ENCODE measurements at places on chromosomes 12 and 14. TPM values are rescaled to one million over a fixed set of nuclear protein-coding genes. Genes with fewer than 3 reads are reported as not detected.
A peak's percentile ranks its signal among the peaks of the same experiment; 100 is the strongest.

GRCh38 chr12:111732786-111733185 is 33.9 kb upstream of the ALDH2 start:
- no peaks in the 10 kb centered on the region for H3K27me3 ChIP-seq
- no peak overlapping the region for H3K27ac ChIP-seq
- peaks cover 2% of the 10 kb centered on the region for H3K36me3 ChIP-seq
- no peak overlapping the region for H3K4me3 ChIP-seq
- H3K4me1 ChIP-seq: no peaks in the 10 kb centered on the region
- DNase-seq: no peak

GRCh38 chr12:85632390-85632789 is 203.8 kb downstream of the RASSF9 start:
- no peaks in the 10 kb centered on the region for H3K36me3 ChIP-seq
- DNase-seq: no peak
- no peak overlapping the region for H3K27ac ChIP-seq
- no peaks in the 10 kb centered on the region for H3K27me3 ChIP-seq

SIX1 gene
- 0.44 TPM for total RNA-seq

- no peak overlapping the region for H3K4me3 ChIP-seq
- peaks cover 32% of the 10 kb centered on the region for H3K4me1 ChIP-seq
- no peaks in the 10 kb centered on the region for H3K27me3 ChIP-seq
- no peak overlapping the region for H3K27ac ChIP-seq
Measured at GRCh38 chr14:30991408-30991807, 34.0 kb upstream of the AP4S1 start.

GRCh38 chr12:1173781-1174617 is 183.0 kb downstream of the ERC1 start:
- H3K27ac ChIP-seq: no peak overlapping the region
- H3K4me1 ChIP-seq: peaks cover 34% of the 10 kb centered on the region
- no peak overlapping the region for H3K4me3 ChIP-seq
- DNase-seq: no peak
- H3K27me3 ChIP-seq: no peaks in the 10 kb centered on the region
- peaks cover 6% of the 10 kb centered on the region for H3K36me3 ChIP-seq

DNA sequence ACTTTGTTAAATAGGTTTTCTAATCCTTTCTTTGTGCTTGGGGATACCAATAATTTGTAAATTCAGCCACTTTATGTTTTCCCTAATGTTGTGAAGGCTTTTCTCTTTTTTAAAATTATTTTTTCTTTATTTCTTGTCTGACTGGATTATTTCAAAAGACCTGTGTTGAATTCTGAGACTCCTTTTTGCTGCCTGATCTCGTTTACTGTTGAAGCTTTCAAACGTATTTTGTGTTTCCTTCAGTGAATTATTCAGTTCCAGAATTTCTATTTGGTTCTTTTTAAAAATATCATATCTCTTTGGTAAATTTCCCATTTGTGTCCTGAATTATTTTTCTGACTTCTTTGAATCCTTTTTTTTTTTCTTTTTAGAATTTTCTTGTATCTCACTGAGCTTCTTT is 241.6 kb downstream of the LRIG3 start:
- no peak overlapping the region for H3K4me3 ChIP-seq
- H3K36me3 ChIP-seq: peaks cover 12% of the 10 kb centered on the region
- H3K27me3 ChIP-seq: no peaks in the 10 kb centered on the region
- no peak for DNase-seq
- H3K27ac ChIP-seq: no peak overlapping the region

FAM186B gene
- 0.28 TPM for total RNA-seq

DNA sequence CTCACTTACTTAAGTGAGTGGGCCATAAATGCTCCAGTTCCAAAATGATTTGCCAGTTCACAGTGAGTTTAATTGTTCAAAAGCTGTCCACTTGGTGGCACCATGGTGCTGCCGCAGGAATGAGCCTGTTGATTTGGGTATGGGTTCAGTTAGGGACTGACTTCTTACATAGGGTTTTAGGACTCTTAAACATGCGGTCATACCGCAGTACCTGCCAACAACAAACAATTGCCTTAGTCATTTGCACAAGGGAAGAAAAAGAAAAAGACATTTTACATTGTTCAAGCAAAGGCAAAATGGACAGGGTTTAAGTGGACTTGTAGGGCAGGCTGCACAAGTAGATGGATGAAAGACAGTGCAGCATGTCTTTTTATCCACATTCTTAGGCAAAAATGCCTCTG is 80.0 kb upstream of the DBX2 start:
- H3K4me1 ChIP-seq: peaks cover 14% of the 10 kb centered on the region
- H3K27ac ChIP-seq: no peak overlapping the region
- DNase-seq: peak; percentile 54
- no peaks in the 10 kb centered on the region for H3K27me3 ChIP-seq

KRT78 gene
- not detected for total RNA-seq

DNA sequence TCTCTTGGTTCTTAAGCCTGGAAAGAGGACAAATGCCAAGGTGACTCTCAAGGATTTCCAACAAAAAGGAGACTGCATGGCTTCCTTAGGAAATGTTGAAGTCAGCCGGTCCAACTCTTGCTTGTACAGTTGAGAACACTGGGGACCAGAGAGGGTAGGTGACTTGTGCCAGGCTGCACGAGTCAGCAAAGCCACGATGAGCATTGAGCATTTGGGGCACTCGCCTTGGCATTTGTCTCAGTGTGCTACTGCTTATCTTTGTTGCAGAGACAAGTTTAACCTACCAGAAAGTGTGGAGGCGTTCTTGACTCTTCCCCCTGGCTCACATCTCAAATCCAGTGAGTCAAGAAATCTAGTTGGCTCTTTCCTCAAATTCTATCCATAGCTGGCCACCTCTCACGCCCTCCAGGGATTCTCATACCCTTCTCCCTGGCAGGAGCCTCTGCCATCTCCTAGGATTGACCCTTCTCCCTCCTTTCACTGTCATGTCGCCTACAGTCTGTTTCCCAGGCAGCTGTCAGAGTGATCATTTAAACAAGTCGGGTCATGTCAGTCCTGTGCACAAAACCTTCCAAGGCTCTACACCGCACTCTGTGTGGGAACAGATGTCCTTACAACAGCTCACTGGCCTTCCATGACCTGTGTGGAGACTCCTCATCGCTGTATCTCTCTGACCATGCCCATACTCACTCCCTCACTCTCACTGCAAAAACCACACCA is 17.2 kb upstream of the KRT83 start:
- H3K36me3 ChIP-seq: no peaks in the 10 kb centered on the region
- no peak for DNase-seq
- H3K27me3 ChIP-seq: no peaks in the 10 kb centered on the region
- no peak overlapping the region for H3K4me3 ChIP-seq
- H3K4me1 ChIP-seq: no peaks in the 10 kb centered on the region
- no peak overlapping the region for H3K27ac ChIP-seq

- H3K27me3 ChIP-seq: peaks cover 2% of the 10 kb centered on the region
- no peaks in the 10 kb centered on the region for H3K36me3 ChIP-seq
- peaks cover 37% of the 10 kb centered on the region for H3K4me1 ChIP-seq
- no peak for DNase-seq
- H3K4me3 ChIP-seq: no peak overlapping the region
- H3K27ac ChIP-seq: no peak overlapping the region
Measured at GRCh38 chr14:95664066-95664465, 22.2 kb upstream of the TCL1B start.

- H3K4me3 ChIP-seq: peak overlapping the region; percentile 88
- peak; percentile 26 for DNase-seq
- peak overlapping the region; percentile 96 for H3K27ac ChIP-seq
Measured at GRCh38 chr14:95133282-95133681, 24.0 kb downstream of the DICER1 start.

- peaks cover 3% of the 10 kb centered on the region for H3K4me1 ChIP-seq
- DNase-seq: no peak
- H3K27ac ChIP-seq: no peak overlapping the region
- H3K4me3 ChIP-seq: no peak overlapping the region
Measured at GRCh38 chr12:2168808-2169207, 116.0 kb downstream of the CACNA1C start.

DNA sequence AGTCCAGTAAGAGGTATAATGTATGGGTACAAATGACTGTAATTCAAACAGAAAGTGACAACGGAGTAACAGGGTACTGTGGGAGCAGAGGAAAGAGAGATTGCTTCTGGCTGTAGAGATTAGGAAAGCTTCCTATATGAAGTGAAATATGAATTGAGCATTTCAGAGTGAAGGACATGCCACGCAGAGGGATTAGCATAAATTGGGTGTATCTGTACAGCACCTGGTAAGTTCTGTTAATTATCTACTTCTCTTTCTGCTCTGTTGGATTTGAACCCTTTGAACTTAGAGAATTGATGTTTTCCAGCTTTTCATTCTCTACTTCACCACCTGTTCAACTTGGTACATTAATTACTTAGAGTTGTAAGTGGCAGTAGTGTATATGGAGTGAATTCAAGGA is 8.8 kb downstream of the STK38L start:
- no peak overlapping the region for H3K27ac ChIP-seq
- no peak overlapping the region for H3K4me3 ChIP-seq
- H3K27me3 ChIP-seq: no peaks in the 10 kb centered on the region
- peaks cover 6% of the 10 kb centered on the region for H3K36me3 ChIP-seq

GRCh38 chr12:63400318-63400717 is 249.3 kb upstream of the AVPR1A start:
- H3K36me3 ChIP-seq: no peaks in the 10 kb centered on the region
- no peak overlapping the region for H3K27ac ChIP-seq

DNA sequence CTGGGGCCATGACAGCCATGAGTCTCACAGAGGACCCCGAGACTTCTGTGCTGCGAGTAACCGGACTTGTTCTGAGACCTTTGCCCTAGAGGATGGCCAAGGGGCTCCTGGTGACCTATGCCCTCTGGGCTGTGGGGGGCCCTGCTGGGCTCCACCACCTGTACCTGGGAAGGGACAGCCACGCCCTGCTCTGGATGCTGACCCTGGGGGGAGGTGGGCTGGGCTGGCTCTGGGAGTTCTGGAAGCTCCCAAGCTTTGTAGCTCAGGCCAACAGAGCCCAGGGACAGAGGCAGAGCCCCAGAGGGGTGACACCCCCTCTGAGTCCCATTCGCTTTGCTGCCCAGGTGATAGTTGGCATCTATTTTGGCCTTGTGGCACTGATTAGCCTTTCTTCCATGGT is 2.1 kb downstream of the DNAJC22 start:
- peak overlapping the region; percentile 22 for H3K4me3 ChIP-seq
- H3K27ac ChIP-seq: no peak overlapping the region
- H3K36me3 ChIP-seq: no peaks in the 10 kb centered on the region
- H3K27me3 ChIP-seq: peaks cover 81% of the 10 kb centered on the region
- no peak for DNase-seq

MIP gene
- not detected for total RNA-seq

NRDE2 gene
- total RNA-seq: 24.1 TPM

IL31 gene
- total RNA-seq: not detected

DNA sequence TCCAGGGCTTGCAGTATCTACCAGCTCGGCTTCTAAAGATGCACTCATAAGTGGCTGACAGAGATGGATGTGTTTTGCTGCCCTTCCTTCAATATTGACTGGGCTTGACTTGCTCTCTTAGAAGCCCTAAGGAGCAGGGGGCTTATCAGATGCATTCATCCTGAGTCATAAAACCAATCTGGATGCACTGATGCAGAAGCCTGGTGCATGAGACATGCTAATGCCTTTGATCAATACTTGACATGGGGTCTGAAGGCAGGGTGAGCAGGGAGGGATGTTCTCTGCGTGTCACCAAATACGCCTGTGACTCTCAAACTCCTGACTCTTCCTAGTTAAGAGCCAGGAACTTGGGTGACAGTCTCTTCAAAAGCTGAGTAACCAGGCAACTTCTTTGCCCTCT is 77.8 kb upstream of the HSPB8 start:
- no peak overlapping the region for H3K27ac ChIP-seq
- H3K4me3 ChIP-seq: no peak overlapping the region
- H3K4me1 ChIP-seq: peaks cover 23% of the 10 kb centered on the region
- DNase-seq: no peak
- no peaks in the 10 kb centered on the region for H3K27me3 ChIP-seq
- H3K36me3 ChIP-seq: peaks cover 10% of the 10 kb centered on the region

DNA sequence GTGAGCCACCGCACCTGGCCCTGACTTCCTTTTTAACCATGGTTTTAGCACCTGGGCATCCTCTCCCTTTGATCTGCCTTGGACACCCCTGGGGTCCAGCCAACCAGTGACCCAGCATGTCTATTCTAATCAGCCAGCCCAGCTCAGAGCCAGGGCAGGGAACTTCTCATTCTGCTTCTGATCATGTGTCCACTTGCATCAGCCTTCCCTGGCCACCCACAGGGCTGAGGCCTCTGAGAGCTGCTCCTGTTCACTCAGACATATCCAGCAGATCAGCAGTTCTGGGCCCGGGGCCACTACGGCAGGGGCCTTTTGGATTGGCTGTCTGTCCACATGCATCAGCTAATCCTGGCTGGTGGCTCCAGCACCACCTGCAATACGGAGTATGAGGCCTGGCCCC is 117.9 kb upstream of the MAP1LC3B2 start:
- no peak overlapping the region for H3K4me3 ChIP-seq
- DNase-seq: no peak
- no peaks in the 10 kb centered on the region for H3K36me3 ChIP-seq
- H3K27me3 ChIP-seq: no peaks in the 10 kb centered on the region

DNA sequence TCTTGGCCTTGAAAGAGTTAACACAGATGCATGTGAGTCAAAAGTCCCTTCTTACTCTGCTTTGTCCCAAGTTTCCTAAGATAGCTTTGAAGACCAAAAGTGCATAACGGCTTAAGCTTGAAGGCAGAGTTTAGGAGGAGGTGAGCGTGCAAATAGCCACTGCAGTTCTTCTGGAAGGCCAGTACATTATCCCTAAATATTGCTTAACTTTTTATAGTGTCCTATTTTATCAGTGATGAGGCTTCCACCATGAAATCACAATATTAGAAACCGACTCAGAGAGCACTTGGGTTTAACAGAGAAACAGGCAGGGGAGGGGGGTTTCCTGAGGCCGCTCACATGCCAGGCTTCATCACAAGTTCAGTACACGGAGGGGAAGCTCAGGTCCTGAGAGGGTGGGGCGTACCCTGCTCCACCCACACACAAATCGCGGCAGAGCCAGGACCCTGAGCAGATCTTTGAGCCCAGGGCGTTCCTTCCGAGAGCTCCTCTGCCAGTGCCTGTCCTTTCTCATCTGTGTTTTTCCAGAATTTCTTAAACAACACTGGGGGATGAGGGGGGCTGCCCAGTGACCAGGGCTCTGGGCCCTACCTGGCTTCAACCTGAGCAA is 26.8 kb upstream of the BDKRB2 start:
- H3K27me3 ChIP-seq: peaks cover 13% of the 10 kb centered on the region
- no peak for DNase-seq
- H3K4me1 ChIP-seq: peaks cover 5% of the 10 kb centered on the region
- no peak overlapping the region for H3K4me3 ChIP-seq
- H3K36me3 ChIP-seq: no peaks in the 10 kb centered on the region

OAS2 gene
- total RNA-seq: not detected

DNA sequence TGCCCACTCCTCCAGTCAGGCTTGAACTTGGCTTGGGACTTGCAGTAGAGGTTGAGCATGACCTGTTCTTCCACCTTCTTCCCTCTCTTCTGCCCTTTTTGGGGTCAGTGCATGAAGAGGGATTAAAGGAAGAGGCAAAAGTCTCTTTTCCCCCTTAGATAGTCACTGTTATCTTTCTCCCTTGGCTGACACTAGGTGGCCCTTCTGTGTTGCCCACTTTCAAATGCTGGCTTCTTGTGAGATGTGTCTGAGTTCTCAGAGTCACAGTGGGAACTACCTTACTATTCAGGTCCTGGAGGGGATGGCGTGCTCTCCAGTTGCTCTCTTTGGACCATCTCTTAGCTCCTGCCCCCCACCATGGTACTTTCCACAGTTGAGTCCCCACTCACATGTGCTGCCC is 73.6 kb downstream of the GPR65 start:
- H3K27me3 ChIP-seq: peaks cover 19% of the 10 kb centered on the region
- H3K36me3 ChIP-seq: no peaks in the 10 kb centered on the region
- no peaks in the 10 kb centered on the region for H3K4me1 ChIP-seq
